SK-N-DZ (cell line): ENCODE measurements at places on chromosomes 4 and X.

DNA sequence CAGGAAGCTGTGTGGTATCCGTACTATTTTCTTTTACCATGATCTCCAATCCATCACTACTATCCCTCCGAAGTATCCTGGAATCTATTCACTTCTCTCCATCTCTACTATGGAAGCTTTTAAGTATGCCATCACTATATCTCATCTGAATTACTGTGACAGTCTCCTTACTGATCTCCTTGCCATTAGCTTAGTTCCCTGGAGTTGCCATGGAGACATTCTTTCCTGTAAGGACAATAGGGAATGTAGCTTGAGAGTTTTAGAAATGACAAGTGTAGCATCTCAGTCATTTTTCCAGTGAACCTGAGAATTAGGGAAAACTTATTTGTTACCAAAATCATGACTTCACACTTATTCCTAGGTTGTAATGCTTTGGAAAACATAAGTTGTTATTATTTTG lies 86.3 kb downstream of the HPGD start:
- DNase-seq = no peak

DNA sequence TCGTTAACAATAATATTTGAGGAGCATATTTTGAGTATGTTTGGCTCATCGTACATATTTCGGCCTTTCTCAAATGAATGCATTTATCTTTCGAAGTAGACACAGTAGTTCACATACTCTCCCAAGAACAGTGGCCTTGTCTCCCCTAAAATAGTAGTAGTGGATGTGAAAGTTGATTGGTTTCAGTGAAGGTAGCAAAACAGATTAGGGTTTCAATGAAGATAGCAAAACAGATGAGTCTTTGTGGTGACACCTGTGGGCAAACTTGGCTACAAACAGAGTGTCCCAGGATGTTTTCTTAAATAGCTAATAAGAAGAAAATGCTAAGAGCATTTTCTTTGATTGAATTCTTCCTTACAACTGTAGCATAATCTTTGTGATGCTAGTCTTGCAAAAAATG lies 67.0 kb downstream of the USP9X start:
- DNase-seq = no peak

DNA sequence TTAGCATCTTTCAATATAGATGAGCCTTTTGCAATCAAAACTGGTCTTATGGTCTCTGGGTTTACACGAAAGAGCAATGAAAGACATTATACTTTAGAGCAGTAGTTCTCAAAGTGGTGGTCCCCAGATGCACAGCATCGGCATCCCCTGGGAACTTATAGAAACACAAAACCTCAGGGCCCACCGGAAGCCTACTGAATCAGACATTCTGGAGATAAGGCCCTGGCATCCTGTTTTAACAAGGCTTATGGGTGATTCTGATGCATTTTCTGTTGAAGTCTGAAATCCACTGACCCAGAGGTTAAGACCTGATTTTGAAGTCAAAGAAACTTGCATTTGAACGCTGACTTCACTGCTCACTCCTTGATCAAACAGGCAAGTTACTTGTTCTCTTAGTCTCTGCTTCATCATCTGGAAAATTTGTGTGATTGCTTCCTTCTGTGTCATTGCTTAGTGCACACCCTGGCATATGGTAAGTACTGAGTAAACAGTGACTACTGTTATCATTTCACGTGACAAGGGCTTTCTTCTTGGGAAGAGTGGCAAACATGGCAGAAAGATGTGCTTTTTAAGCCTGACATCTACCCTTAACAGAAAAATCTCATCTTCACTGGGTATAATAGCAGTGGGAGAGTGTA lies 14.5 kb downstream of the CHRNA9 start:
- no peak for DNase-seq

DNA sequence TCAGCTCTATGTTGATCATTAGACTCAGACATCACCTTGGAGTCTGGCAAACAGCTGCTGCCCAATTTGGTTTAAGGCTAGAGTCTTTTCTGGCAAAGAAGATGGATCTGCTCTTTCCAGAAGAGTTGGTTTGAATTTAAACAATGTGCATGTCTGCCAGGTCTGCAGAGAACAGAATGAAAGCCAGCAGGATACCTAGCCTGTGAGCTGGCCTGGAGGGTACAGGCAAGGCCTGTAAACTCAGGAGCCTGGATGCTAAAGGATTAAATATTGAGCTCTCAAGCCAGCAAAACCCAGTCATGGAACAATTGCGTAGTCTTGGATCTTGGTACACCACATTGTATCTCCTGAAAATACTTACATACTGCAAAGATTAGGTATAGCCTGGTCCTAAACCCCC lies 15.6 kb upstream of the PDLIM3 start:
- DNase-seq = no peak

- DNase-seq = no peak
These were observed 59.6 kb upstream of the MAMLD1 start for GRCh38 chrX:150303386-150304097.

DNA sequence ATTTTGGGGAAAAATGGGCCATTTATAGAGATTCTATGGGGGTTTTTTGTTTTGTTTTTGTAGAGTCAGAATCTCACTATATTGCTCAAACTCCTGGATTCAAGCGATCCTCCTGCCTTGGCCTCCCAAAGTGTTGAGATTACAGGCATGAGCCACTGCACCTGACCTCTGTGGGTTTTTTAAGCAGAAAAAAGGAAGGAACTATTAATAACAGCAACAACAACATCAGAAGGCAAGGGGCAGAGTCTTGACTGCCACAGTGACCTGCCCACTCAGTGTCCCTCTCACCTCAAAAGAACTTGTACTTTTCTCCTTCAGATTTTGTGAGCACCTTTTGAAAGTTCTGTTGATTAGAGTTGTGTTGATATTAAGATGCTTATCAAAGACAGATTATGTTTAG lies 48.1 kb downstream of the FNIP2 start:
- no peak for DNase-seq

- DNase-seq = no peak
These were observed 67.1 kb downstream of the DCLK2 start for GRCh38 chr4:150145090-150145945.

DNA sequence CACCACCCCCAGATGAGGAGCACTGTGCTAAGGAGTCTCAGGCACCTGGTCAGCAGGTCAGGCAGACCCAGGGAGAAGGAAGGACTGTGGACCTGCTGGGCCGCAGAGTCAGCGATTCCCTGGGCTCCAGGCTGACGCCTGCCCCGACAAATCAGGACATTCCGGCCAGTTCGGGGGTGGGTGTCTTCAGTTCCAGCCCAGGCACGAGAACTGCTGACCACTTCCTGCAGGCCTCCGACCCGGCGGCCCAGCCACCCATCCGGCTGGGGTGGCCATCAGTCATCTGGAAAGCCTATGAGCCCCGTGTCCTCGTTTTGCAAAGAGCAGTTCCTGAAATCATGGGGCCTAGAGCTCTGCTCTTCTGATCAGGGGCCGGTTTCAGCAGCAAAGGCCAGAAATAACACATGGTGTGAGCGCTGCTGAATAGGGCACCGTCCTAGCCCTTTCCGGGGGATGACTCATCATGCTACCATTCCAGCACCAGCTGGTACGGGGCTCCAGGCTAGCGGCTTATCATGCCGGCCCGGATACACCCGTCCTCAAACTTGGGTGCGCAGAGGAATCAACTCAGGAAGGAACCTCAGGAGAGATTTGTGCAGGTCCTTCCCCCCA lies 7.8 kb upstream of the SH3TC1 start:
- no peak for DNase-seq

- no peak for DNase-seq
These were observed 23.3 kb upstream of the TMSB4X start for GRCh38 chrX:12951595-12951975.

DNA sequence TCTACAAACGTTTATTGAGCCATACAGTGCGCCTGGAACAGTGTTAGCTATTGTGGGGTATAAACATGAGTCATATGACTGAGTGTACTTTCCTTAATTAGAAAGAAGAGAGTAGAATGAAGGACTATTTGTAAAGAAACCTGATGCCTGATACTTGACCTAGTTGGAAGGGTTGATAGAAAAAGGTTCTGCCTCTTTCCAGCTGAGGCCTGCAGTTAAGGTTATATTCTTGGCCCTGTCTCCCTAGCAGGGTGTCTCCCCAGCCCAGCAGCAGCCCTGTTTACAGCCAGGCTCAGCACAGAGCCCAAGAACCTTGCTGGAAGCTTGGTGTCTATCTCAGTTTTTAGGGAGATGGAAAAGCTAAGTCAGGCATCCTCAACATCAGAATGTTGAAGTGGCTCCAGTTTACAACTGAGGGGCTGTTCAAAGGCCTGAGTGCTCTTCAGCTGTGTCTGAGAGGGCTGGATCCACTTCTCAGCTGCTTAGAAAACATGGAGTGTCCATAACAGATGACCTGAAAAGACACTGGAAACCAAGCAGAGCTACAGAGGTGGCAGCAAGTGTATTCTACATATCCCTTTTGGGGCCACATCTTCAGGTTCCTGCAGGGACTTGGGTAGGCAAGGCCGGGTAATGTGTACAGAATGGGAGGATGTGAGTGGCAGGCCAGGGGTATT lies 21.6 kb downstream of the NYX start:
- no peak for DNase-seq

DNA sequence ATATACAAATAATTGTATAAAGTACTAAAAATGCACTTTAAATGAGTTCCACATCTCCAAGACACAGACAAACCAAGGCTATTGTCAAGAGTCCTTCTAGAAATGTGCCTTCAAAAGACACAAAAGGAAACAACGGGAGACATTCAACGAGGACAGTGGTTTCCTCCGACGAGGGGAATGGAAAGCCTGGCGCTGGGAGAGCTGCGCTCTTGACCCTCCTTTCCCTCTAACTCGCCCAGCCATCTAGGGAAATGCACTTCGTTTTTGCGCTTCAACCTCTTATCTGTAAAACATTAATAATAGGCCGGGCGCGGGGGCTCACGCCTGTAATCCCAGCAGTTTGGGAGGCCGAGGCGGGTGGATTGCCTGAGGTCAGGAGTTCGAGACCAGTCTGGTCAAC lies 37.0 kb downstream of the ZFP42 start:
- no peak for DNase-seq

DNA sequence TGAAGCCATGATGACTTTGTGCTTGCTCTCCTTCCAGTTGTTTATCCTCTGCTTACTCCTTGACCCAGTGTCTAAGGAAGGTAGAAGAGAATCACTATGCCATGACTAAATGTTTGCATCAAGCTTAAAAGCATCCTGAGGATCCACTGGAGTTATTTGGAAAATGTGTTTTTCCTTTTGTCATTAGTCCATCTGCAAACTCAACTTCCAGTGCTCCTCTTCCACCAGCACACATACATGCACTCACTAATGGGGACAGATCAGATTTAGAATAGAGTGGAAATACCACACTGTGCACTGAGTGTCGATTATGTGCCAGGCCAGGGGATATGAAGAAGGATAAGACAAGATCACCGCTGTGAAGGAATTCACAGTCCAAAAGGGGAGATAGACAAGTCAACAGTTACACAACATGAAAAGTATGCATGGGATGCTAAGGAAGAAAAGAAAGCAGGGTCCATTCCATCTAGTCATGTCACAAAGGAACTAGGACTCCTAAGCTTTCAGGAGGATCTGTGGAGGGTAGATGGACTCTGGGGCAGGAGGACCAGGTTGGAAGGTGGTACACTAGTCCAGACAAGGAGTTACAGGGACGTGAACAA lies 1.9 kb downstream of the OCIAD2 start:
- DNase-seq = no peak

DNA sequence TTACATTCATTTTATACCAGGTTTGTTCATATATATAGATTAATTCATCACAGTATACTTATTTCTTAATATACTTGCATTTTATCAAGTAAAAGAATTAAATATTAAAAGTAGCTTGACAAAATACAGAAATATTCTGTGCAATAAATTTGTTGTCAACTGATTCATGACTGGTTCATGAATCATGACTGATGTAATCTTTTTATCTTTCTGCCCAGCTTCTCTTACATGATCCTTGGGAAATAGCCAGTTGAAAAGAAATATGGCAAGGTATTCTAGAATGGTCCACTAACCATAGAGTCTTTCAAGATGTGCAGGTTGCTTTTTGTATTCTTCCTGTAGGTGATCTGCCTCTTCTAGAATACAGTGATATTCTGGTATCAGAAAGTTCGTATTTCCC lies 4.2 kb upstream of the CCNA2 start:
- no peak for DNase-seq

GRCh38 chrX:102498732-102499131 lies 17.8 kb downstream of the TMSB15A start:
- DNase-seq = no peak

- DNase-seq = no peak
These were observed 8.0 kb downstream of the OFD1 start for GRCh38 chrX:13742397-13743176.

DNA sequence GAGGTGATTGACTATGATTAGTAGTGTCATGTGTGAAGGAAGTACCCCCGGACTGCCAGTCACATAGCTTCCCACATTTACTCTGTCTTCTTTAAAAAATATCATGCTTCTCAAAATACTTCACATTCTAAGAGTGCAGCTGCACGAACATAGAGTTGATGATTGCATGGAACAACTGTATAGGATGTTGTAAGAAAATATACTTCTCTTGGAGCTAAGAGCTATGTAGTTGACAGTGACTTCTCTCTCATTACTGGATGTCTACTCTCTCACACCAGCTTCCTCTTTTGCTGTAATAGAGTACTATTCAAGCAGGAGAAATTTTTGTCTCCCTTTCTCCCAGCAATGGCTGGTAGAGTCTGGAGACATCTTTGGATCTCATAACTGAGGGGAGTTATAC lies 99.4 kb upstream of the PUDP start:
- no peak for DNase-seq

DNA sequence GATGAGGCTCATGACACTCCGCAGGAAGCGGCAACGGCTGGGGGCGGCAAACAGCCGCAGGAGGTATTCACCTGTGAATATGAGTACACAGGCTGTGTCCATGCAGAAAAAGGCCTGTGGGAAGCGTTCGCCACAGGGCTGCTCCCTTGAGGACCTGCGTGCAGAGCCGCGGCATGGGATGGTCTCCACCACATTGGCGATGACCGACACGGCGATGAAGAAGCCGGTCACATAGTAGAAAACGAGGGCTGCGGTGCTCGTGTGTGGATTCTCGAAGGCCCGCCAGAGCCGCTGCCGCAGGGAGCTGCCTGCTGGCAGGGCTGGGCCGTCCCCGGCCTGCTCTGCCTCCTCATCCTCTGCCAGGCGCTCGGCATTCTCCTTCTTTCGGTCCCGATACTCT lies 2.2 kb downstream of the KCND1 start:
- no peak for DNase-seq

- DNase-seq = no peak
These were observed 75.9 kb upstream of the ENPP6 start for GRCh38 chr4:184293552-184293951.

GRCh38 chrX:63513825-63514568 lies 162.9 kb upstream of the SPIN4 start:
- no peak for DNase-seq

- no peak for DNase-seq
These were observed 896.1 kb downstream of the PCDH18 start for GRCh38 chr4:136636155-136636554.
